ENCODE measurements at places on chromosomes 2 and 18.

GRCh38 chr18:8537400-8537799 lies 71.8 kb upstream of the RAB12 start:
- no peak overlapping the region for H3K27ac ChIP-seq
- no peak overlapping the region for H3K4me3 ChIP-seq
- no peak for DNase-seq
- H3K4me1 ChIP-seq: no peaks in the 10 kb centered on the region

DNA sequence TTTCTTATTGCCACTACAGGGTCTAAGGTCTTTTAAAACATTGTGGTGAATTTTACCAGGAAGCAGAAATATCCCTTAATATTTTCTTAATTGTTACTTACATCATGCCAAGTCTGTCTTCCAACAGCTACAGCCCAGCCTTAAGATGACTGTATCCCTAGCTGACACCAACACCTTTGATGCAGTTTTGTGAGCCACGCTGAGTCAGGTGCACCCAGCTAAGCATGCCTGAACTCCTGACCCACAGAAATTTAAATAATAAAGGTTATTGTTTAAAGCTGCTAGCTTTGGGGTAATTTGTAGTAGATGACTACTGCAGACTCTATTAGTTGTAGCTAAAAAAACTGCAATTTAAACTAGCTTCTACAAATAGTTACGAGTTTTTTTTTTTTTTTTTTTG lies 1757.9 kb upstream of the LRRTM1 start:
- no peaks in the 10 kb centered on the region for H3K36me3 ChIP-seq
- DNase-seq: no peak
- H3K4me3 ChIP-seq: no peak overlapping the region
- no peaks in the 10 kb centered on the region for H3K27me3 ChIP-seq
- H3K27ac ChIP-seq: no peak overlapping the region

- peak within 1 kb of the TSS; percentile 70 for H3K4me3 ChIP-seq
- no peaks in the 10 kb centered on the region for H3K27me3 ChIP-seq
- DNase-seq: peak; percentile 70
- H3K36me3 ChIP-seq: peaks cover 12% of the 10 kb centered on the region
- H3K27ac ChIP-seq: peak within 1 kb of the TSS; percentile 92
Measured at GRCh38 chr2:230326453-230327417, at the start of gene SP140L. SP140L (plus strand) TSS chr2:230327193; CDS start chr2:230327270, 77 bp downstream.

DNA sequence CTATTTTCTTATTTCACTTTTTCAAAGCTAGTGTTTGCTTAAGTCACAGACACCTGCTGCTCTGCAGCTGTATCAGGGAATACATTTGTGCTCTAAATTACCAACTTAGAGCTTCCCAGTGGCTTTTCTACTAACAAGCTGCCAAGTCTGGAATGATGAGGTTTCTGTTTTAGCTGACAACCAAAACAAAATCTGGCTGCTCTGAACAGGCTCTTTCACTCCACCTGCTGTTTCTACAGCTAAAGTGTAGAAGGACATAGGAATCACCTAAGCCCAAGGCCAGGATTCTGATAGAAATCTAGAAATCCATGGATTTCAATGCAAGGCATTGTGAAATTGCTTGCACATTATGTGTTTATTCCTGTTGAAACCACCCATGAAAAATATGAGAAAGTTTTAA lies 201.2 kb downstream of the SUCLG1 start:
- H3K36me3 ChIP-seq: no peaks in the 10 kb centered on the region
- DNase-seq: no peak
- H3K4me1 ChIP-seq: no peaks in the 10 kb centered on the region
- H3K4me3 ChIP-seq: no peak overlapping the region

GRCh38 chr2:37211212-37211611 lies 14.9 kb downstream of the CEBPZOS start:
- H3K36me3 ChIP-seq: peaks cover 99% of the 10 kb centered on the region
- H3K4me3 ChIP-seq: no peak overlapping the region
- H3K27me3 ChIP-seq: no peaks in the 10 kb centered on the region
- no peak overlapping the region for H3K27ac ChIP-seq
- no peaks in the 10 kb centered on the region for H3K4me1 ChIP-seq
- no peak for DNase-seq

- H3K27me3 ChIP-seq: peaks cover 3% of the 10 kb centered on the region
- no peaks in the 10 kb centered on the region for H3K36me3 ChIP-seq
- H3K27ac ChIP-seq: no peak overlapping the region
- no peak overlapping the region for H3K4me3 ChIP-seq
- no peaks in the 10 kb centered on the region for H3K4me1 ChIP-seq
Measured at GRCh38 chr18:79611040-79611681, 68.4 kb upstream of the CTDP1 start.

GRCh38 chr2:146579147-146579930 lies 1265.5 kb upstream of the ACVR2A start:
- no peak for DNase-seq
- no peaks in the 10 kb centered on the region for H3K27me3 ChIP-seq
- no peaks in the 10 kb centered on the region for H3K4me1 ChIP-seq
- no peak overlapping the region for H3K27ac ChIP-seq
- no peak overlapping the region for H3K4me3 ChIP-seq

- peaks cover 36% of the 10 kb centered on the region for H3K27me3 ChIP-seq
- H3K36me3 ChIP-seq: no peaks in the 10 kb centered on the region
- DNase-seq: no peak
- H3K4me1 ChIP-seq: no peaks in the 10 kb centered on the region
- H3K4me3 ChIP-seq: no peak overlapping the region
Measured at GRCh38 chr2:127226132-127226519, 6.0 kb upstream of the CYP27C1 start.

- H3K27ac ChIP-seq: no peak overlapping the region
- DNase-seq: no peak
- H3K4me3 ChIP-seq: no peak overlapping the region
Measured at GRCh38 chr2:182610231-182610630, 105.8 kb upstream of the DNAJC10 start.

DNA sequence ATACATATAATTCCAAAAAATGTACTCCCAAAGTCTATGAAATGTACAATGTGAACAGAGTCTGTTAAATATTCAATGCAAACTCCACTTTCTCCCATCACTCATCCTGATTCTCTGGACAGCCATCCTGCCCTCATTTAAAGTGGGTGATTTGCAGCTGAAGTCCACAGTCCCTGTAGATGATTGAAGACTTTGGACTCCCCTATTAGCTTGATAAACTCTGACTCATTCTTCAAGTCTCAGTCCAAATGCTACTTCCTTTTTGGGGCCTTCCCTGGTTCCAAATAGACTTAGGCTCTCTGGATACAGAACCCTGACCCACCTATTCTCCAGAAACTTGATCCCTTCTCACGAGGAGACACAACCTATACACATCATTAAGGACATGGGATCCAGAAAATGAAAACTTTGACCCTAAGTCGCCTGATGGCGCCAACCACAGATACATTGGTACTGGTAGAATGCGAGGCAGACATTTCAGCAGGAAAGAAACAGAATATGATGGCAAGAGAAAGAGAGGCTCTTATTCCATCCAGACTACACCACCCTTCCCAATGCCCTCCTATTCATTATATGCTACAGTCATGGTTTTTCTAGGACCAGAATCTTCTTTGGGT lies 122.7 kb downstream of the VIT start:
- H3K4me3 ChIP-seq: no peak overlapping the region
- H3K27me3 ChIP-seq: no peaks in the 10 kb centered on the region
- no peaks in the 10 kb centered on the region for H3K4me1 ChIP-seq
- no peak overlapping the region for H3K27ac ChIP-seq
- DNase-seq: no peak
- H3K36me3 ChIP-seq: no peaks in the 10 kb centered on the region

DNA sequence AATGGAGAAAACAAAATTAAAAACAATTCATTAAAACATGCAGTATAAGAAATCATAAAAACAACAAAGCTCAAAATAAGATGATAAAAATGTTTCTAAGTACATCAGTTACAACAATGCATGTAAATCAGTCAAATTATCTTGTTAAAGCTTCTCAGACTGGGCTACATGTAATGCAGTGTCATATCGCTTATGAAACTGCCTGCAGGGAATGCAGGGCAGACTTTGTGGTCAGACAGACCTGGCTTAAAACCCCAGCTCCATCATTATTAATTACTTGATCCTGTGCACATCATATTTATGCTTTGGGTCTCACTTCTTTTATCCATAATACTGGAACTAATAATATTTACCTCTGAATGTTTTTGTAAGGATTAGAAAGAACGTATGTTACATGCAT lies 74.6 kb downstream of the PID1 start:
- H3K36me3 ChIP-seq: no peaks in the 10 kb centered on the region
- DNase-seq: no peak
- no peak overlapping the region for H3K27ac ChIP-seq
- H3K27me3 ChIP-seq: no peaks in the 10 kb centered on the region
- H3K4me1 ChIP-seq: no peaks in the 10 kb centered on the region

- H3K4me1 ChIP-seq: no peaks in the 10 kb centered on the region
- no peaks in the 10 kb centered on the region for H3K36me3 ChIP-seq
- H3K27ac ChIP-seq: no peak overlapping the region
Measured at GRCh38 chr2:151999053-151999452, 99.8 kb downstream of the CACNB4 start.

DNA sequence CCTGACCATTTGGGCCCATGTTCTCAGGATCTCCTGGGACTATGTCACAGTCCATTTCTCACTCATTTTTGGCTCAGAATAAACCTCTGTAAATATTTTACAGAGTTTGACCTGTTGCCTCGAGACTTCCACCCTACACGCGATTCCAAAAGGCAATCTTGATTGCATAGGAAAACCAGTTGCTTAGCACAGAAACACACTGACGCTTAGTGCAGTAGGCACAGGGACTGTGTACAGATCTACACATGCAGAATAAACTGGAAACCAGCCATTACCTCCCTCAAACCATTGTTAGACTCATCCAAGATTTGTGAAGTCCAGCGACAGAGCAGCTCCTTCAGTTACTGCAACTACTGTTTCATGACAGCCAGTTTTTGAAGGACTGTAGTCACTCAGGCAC lies 73.0 kb downstream of the NCKAP5 start:
- no peak overlapping the region for H3K27ac ChIP-seq
- no peak overlapping the region for H3K4me3 ChIP-seq
- H3K4me1 ChIP-seq: no peaks in the 10 kb centered on the region
- no peak for DNase-seq
- no peaks in the 10 kb centered on the region for H3K36me3 ChIP-seq
